Epithelial cell of umbilical artery (primary cell): ENCODE measurements at places on chromosomes 3 and 15. TPM values are rescaled to one million over a fixed set of nuclear protein-coding genes. Genes with fewer than 3 reads are reported as not detected.

The CPNE9 gene
- not detected in 2 replicates for total RNA-seq

The ECE2 gene
- not detected in 2 replicates for total RNA-seq

The C3orf85 gene
- total RNA-seq, result not detected in 2 replicates

The CHL1 gene
- total RNA-seq, result not detected in 2 replicates

The SNAP23 gene
- total RNA-seq, result 263 and 312 TPM in 2 replicates

The TMOD2 gene
- 2.3 and 4.1 TPM in 2 replicates for total RNA-seq

The UROC1 gene
- total RNA-seq, result not detected in 2 replicates

The C3orf22 gene
- not detected in 2 replicates for total RNA-seq

The FAM3D gene
- total RNA-seq, result under 0.01 and 0.61 TPM in 2 replicates

The SLC2A2 gene
- not detected in 2 replicates for total RNA-seq

The CA12 gene
- total RNA-seq, result 0.65 and 3.0 TPM in 2 replicates

The RBP2 gene
- not detected in 2 replicates for total RNA-seq

The ROBO2 gene
- total RNA-seq, result under 0.01 TPM in 1 of 2 replicates, not detected in the other

The YEATS2 gene
- 30.5 and 42.2 TPM in 2 replicates for total RNA-seq

The RGMA gene
- not detected in 2 replicates for total RNA-seq

The STRIT1 gene
- total RNA-seq, result not detected in 2 replicates

The SEMA3B gene
- 0.65 and 1.4 TPM in 2 replicates for total RNA-seq

The BNC1 gene
- total RNA-seq, result 11.7 and 22.3 TPM in 2 replicates

The SNX22 gene
- total RNA-seq, result 0.65 and 0.76 TPM in 2 replicates
